ENCODE measurements at places on chromosomes 3 and 15.

DNA sequence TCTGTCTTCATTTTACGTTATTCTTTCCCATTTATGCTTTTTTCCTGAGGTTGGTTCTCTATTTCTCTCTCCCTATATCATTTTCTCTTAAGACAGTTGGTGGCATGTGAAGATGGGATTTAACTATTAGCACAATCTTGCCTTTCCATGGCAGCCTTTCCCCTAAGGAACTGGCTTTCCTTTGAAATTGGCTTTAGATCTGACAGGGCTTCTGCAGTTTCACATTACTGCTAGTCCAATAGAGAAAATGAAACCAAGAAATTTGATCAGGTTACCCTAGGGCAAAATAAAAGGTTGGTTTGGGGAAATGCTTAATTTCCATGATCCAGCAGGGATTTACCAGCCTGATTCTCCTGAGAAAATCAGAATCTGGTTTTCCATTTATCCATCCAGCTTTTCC lies 22.7 kb upstream of the CHL1 start:
- no peak for DNase-seq

- peak; percentile 54 for DNase-seq
Observed at GRCh38 chr3:179852142-179852905, 184.4 kb downstream of the PEX5L start.

DNA sequence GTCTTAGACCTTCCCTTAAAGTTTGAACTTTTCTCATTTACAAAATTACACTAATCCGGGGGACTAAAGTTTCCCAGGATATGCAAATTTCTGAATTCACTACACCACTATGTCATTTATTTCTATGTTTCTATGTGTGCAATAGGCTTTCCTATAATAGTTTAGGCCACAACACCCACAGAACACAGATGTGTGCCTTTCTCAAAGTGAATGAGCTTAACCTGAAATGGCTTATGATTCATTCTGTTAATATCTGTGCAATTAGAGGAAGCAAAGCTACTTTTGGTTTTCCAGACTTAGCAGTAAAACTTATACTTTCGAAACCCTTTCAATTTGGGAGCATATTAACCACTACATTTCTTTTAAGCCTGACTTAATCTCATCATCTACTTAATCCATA lies 748.1 kb downstream of the GBE1 start:
- DNase-seq, result no peak

- DNase-seq, result no peak
Observed at GRCh38 chr3:5799398-5799797, 611.9 kb downstream of the EDEM1 start.
